ENCODE measurements at places on chromosomes 13 and 19.

DNA sequence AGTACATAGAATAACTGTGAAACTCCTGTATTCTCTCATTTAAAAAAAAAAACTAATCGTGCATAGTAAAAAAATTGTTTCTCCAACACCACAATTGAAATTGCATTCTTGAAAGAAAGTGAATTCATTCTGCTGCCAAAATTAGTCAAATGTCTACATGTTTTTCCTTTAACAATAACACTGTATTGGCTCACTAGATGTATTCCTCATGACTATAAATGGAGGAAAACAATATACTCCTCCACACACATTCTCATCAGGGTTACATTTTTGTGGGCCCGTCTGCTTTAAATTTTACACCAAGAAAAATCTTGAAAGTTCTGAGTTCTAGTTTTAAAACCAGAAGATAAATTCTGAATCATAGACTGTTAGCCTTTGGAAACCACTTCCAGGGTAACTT is 233.6 kb downstream of the KLF12 start:
- no peak for DNase-seq
- peaks cover 63% of the 10 kb centered on the region for H3K4me1 ChIP-seq
- H3K27me3 ChIP-seq = no peaks in the 10 kb centered on the region
- no peak overlapping the region for H3K27ac ChIP-seq
- H3K4me3 ChIP-seq = no peak overlapping the region

DNA sequence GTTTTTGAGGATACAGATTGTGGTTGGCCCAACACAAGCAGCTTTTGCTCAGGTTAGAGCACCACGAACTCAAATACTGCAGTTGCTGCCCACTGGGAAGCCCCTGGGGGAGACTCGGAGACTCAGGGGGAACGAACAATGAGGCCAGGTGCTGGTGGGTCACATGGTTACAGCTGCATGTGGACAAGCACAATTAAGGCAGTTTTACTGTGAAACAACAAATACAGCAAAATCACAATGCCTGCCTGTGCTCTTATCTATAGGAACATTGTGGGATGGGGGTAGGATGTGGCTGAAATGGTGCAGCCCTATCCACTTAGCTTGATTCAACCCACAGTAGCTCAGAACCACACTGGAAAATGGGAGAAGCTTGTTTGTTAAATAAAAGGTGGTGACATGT is 119.7 kb upstream of the SPATA13 start:
- H3K4me3 ChIP-seq = no peak overlapping the region
- H3K36me3 ChIP-seq = no peaks in the 10 kb centered on the region
- no peak overlapping the region for H3K27ac ChIP-seq
- peaks cover 2% of the 10 kb centered on the region for H3K27me3 ChIP-seq
- no peak for DNase-seq

GRCh38 chr19:18719541-18719940 is 36.1 kb downstream of the CRTC1 start:
- peaks cover 13% of the 10 kb centered on the region for H3K4me1 ChIP-seq
- no peaks in the 10 kb centered on the region for H3K27me3 ChIP-seq
- no peak for DNase-seq
- H3K4me3 ChIP-seq = no peak overlapping the region

GRCh38 chr13:91659256-91660075 is 261.0 kb downstream of the GPC5 start:
- DNase-seq = no peak
- H3K27me3 ChIP-seq = no peaks in the 10 kb centered on the region
- no peaks in the 10 kb centered on the region for H3K4me1 ChIP-seq
- no peak overlapping the region for H3K27ac ChIP-seq

- no peak overlapping the region for H3K27ac ChIP-seq
- H3K4me1 ChIP-seq = no peaks in the 10 kb centered on the region
- DNase-seq = no peak
- no peaks in the 10 kb centered on the region for H3K27me3 ChIP-seq
- no peak overlapping the region for H3K4me3 ChIP-seq
These were observed 18.9 kb upstream of the TRIM13 start for GRCh38 chr13:49977992-49978391.

DNA sequence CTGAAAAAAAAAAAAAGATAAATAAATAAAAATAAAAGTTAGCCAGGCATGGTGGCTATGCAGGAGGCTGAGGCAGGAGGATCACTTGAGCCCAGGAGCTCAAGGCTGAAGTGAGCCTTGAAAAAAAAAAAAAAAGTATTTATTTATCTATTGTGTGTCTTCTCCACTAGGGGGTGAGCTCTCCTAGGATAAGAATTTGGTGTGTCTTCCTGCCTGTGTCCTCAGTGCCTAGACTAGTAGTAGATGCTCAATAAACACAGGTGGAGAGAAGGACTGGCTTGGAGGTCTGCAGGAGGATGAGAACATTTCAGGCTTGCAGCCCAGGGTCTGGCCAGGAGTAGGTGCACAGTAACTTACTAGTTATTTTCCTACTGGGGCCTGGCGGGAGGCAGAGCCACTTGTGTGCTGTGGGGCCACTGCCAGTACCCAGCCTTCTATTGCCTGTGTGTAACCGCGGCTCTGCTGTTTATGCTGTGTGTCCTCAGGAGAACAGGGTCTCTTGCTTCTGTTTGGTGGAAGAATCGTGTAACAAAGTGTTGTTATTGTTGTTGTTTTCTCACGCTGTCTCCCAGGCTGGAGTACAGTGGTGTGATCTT is 5.4 kb downstream of the LMTK3 start:
- no peak overlapping the region for H3K27ac ChIP-seq
- peaks cover 5% of the 10 kb centered on the region for H3K36me3 ChIP-seq
- peaks cover 16% of the 10 kb centered on the region for H3K4me1 ChIP-seq
- DNase-seq = no peak
- no peak overlapping the region for H3K4me3 ChIP-seq

GRCh38 chr13:43348397-43348796 is 325.0 kb downstream of the DNAJC15 start:
- H3K4me3 ChIP-seq = no peak overlapping the region
- H3K4me1 ChIP-seq = no peaks in the 10 kb centered on the region
- H3K36me3 ChIP-seq = no peaks in the 10 kb centered on the region
- peaks cover 13% of the 10 kb centered on the region for H3K27me3 ChIP-seq

Measured in activated CD4-positive, alpha-beta T cell treated with anti-CD3 and anti-CD28 coated beads for 36 hours (primary cell).